Naive thymus-derived CD8-positive, alpha-beta T cell (primary cell): ENCODE measurements at places on chromosomes 2 and 18. TPM values are rescaled to one million over a fixed set of nuclear protein-coding genes. Genes with fewer than 3 reads are reported as not detected.

DNA sequence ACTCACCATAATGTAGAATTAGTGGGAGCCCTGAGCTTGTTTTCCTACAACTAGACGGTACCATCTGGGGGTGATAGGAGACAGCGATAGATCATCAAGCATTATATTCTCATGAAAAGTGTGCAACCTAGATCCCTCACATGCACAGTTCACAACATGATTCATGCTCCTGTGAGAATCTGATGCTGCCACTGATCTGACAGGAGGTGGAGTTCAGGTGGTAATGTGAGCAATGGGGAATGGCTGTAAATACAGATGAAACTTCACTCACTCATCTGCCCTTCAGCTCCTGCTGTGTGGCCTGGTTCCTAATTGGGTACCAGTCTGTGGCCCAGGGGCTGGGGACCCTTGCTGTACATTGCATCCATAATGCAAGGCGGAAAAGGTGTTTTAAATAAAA lies 60.7 kb downstream of the USP34 start:
- DNase-seq: no peak

DNA sequence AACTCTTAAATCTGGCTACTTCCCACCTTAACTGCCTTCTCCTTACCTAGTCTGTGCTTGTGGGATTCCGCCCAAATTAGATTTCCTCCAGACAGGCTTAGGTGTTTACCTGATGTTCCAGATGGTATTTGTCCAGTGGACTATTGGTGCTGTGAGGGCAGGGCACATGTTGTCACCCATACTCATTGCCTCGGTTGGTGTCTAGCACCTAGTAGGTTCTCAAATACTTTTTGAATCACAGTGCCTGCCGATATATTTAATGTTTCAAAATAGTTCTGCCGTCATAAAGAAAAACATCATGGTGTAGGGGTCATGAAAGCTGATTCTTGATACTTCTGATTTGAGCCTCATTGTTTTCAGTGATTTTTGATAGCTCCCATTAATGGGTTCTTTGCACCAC lies 1.1 kb downstream of the SEPTIN2 start:
- no peak for DNase-seq

The PLEKHB2 gene
- polyA plus RNA-seq: 70.7 TPM

The CCBE1 gene
- polyA plus RNA-seq: 0.36 TPM

GRCh38 chr2:45018023-45018422 lies 8.8 kb upstream of the SIX2 start:
- no peak for DNase-seq

- DNase-seq: no peak
Measured at GRCh38 chr2:224046752-224047151, 7.7 kb upstream of the SERPINE2 start.

GRCh38 chr2:134217924-134218323 lies 35.9 kb upstream of the MGAT5 start:
- no peak for DNase-seq

- no peak for DNase-seq
Measured at GRCh38 chr18:54004828-54005227, 219.6 kb downstream of the MBD2 start.

The UCN gene
- polyA plus RNA-seq: 1.2 TPM
